Stimulated activated CD8-positive, alpha-beta memory T cell treated with anti-CD3 and anti-CD28 coated beads, Interleukin-4, amount 100 ng/mL, for 4 hours (primary cell): ENCODE measurements at places on chromosomes 5 and 9.

DNA sequence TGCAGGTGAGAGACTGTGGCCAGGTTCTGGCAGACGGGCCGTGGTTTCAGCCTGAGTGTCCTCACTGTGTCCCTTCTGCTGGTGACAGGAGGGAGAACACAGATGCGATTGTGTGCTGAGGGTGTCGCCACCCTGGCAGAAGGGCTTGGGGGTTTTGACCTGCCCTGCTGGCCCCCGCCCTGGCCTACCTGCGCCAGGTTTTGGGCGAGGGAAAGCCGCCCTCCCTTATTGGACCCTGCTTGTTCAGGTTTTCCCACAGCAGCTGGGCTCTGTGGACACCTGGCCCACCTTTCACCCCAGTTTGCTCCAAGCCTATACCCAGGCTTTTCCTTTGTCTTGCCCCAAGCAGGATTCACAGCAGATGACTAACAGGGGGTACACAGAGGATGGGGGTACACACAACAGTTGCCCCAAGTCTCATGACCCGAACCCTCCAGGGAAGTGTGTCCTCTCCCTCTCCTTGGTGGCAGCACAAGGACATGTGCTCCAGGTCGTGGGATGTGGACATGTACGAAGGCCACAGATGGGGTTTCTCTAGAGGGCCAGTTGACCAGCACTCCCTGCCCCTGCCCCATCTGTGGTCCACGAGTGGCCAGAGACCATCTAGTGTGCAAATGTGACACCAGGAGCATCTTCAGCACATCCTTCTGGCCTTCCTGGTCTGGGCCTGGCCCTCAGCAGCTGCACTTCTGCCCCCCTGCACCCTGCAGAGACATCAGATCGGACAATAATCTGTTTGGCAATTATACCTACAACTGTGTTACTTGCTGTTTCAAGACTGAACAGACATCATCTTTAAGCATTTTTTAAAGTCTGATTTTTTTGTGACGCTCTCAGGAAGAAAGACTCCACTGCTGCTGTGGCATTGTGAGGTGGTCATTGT lies 265.8 kb upstream of the IRX4 start:
- DNase-seq: no peak

- DNase-seq: no peak
Observed at GRCh38 chr5:58143727-58144126, 316.2 kb downstream of the PLK2 start.

DNA sequence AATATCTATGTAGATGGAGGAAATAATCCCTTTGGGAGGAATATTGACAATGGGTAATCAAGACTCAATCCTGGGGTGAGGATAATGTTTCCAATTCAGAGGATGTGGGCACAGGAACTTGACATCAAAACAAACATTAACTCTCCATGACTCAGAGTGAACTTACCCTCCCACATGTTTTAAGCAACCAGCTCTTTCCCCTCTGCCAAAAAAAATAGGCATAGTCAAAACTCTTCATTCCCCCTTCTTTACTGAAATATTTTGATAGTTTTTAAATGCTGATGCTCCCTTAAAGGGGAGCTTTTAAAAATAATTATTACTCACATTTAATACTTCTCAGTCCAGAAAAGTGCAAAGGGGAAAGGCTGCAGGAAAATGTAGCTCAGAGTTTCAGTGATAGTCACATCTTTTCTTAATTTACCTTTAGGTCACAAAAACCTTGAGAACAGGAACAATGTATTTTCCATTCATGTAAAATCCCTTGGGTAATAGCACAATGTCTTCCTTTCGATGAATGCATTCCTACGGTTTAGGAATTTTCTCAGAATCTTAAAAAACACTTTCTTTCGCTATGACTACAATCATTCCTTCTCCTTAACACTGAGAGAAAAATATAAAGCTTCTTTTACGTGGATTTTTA lies 298.4 kb upstream of the GRAMD2B start:
- DNase-seq: no peak

- DNase-seq: no peak
Observed at GRCh38 chr9:89996773-89997172, 392.0 kb downstream of the GADD45G start.

DNA sequence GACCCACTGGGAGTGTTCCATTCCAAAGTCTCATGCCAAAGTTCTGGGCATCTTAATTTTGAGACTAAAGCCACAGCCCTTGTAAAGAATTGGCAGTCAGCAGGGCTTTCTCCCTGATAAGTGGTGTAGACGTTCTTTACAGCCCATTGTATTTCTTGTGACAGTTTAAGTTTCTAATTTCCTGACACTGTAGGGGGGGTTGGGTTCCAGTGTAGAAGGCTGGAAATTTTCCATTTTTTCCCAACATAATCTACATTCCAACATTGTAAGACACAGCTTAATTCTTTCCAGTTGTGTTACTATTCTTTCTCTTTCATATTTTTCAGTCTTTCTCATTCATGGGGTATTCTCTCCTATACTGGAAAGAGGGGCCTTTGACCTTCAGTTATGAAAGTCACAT lies 121.1 kb downstream of the FBXL7 start:
- no peak for DNase-seq

- no peak for DNase-seq
Observed at GRCh38 chr5:127978738-127979300, 104.7 kb upstream of the SLC12A2 start.

- no peak for DNase-seq
Observed at GRCh38 chr5:65566505-65566904, 3.4 kb downstream of the PPWD1 start.

DNA sequence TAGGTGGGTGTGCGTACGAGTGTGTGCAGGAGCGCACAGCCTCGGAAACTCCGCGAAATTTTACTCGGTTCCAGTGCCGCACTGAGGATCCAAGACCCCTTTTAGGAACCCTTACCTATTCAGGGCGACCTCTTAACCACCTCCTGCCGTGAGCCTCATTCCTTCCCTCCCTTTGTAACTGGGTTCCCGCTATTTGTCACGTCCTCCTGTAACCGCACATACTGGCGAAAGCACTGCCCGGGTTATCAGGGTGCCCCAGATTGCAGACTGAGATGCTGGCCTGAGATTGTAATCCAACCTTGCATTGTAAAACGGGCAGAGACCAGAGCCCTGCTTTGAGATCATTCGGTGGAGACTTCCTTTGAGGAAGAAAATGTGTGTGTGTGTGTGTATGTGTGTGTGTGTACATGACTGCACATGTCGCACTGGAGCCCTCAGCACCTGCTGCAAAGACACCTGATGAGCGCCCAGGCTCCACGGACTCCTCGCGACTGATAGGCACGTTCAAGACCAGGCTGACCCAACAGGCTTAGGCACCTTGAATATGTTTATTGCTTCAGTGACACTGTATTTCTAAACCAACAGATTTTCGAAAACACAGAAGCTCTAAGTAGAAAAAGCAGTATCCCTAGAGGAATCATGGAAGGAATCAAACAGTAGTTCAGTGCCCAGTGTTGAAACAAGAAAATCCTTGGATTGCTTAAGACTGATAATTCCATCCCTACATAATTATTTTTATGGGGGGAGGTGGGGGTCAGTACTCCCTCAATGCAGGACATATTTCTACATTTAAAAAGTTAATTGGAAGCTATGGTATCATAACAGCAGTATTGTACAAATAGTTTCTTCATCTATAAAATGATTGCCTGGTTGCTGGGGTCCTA lies 86.5 kb upstream of the TNFAIP8 start:
- DNase-seq: no peak

DNA sequence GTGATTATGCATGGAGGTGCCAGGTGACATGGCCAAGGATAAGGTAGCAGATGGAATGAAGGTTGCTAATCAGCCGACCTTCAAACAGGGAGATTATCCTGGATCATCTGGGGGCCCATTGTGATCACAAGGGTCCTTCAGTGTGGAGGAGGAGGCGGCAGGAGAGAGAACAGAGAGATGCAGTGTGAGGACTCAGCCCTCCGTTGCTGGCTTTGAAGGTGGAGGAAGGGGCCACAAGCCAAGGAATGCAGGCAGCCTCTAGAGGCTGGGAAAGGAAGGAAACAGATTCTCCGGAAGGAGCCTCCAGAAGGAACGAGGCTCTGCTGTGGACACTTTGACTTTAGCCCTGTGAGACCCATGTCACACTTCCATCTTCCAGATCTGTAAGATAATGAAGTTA lies 27.4 kb upstream of the EEIG1 start:
- no peak for DNase-seq

- DNase-seq: no peak
Observed at GRCh38 chr5:53041071-53041692, 52.0 kb downstream of the ITGA2 start.

- no peak for DNase-seq
Observed at GRCh38 chr9:86275962-86276361, 6.4 kb downstream of the ISCA1 start.

DNA sequence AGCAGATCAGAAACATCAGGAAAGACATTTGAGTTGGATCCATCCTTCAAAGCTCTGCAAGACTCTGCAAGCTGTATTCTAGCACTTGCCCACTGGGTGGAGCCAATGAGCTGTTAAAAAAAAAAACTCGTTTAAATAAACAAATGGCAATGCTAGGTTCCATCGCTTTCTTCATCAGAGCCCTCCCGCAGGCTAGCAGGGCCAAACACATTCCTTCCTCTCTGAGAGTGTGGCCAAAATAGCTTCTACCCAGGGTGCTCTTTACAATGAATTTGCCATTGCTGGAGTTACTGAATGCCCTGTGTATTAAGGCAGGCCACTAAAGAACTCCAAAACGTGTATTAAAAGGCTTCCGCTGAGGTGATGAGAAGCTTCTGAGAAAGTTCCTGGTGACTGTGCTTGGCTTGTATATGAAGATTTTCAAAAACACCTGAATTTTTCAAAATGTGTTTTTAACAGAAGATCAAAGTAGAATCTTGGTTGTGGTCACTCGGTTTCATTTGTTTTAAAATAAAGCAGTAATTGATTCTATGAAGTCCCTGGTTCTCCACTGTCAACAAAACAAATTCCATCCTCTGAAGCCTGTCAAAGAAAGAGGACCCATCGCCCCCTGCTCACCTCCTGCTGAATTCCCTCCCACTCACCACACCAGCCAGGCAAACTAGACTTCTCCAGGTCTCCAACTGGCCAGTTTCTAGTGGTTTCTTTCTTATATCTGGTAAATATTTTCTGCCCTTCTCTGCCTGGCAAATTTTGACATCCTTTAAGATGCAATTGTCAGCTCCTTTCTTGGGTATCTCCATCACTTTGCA lies 36.5 kb upstream of the EQTN start:
- DNase-seq: peak; percentile 15

DNA sequence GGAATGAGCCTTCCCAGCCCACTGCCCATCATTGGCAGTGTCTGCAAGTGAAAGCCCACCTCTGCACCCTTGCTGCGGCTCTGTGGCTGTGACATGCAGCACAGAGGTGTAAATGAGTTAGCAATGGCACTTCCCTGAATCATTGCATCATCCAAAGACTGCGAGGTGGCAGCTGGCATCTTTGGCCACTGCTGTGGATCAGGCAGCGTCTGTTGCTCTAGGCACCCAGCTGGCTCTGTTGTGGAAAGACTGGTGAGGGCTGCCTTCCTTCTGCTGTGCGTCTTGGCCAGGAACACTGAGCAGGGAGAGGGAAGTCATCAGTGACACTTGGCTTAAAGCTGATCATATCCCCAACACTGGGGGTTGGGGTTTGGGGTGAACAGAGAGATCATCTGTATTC lies 64.5 kb downstream of the MFAP3 start:
- DNase-seq: no peak

DNA sequence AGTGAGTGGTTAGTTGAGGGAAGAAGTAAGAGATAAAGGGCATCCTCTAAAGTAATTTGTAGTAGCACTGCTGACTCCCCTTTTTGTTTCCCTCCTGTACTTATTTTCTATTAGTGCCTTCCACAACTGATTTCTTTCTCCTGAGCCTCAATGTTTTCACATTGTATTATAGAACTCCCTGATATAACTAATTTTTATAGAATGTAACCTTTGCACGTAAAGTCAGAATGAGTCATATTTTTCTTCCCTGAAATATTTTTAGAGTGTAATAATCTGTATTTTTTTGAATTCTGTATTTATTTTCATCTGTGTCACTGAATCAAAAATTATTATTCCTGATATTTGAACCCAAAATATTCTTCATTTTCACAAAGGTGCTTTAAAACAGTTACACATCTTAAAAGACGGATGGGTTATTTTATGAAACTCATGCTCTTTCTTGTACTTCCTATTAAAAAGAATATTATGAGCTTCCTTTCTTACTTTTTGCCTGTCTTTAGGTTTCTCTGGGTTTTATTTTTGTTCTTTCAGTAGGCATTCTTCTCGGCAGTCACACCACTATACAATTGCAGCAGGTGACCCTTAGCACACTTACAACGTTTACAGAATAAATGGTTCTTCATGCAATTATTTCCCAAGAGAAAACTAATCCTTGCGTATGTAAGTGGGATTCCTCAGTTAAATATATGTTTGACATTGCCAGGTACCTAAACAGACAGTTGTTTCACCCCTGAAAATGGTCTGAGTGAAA lies 30.5 kb upstream of the DMRTA1 start:
- DNase-seq: no peak

GRCh38 chr5:124645396-124645795 lies 101.0 kb downstream of the ZNF608 start:
- DNase-seq: no peak

GRCh38 chr5:102313912-102314311 lies 17.8 kb upstream of the SLCO4C1 start:
- DNase-seq: no peak

GRCh38 chr9:81058782-81059181 lies 630.6 kb downstream of the TLE1 start:
- DNase-seq: no peak

GRCh38 chr5:152107220-152107619 lies 182.6 kb upstream of the GLRA1 start:
- DNase-seq: no peak

GRCh38 chr5:131214609-131215227 lies 44.0 kb downstream of the LYRM7 start:
- DNase-seq: no peak

- DNase-seq: no peak
Observed at GRCh38 chr9:79701651-79702050, 129.9 kb downstream of the TLE4 start.

DNA sequence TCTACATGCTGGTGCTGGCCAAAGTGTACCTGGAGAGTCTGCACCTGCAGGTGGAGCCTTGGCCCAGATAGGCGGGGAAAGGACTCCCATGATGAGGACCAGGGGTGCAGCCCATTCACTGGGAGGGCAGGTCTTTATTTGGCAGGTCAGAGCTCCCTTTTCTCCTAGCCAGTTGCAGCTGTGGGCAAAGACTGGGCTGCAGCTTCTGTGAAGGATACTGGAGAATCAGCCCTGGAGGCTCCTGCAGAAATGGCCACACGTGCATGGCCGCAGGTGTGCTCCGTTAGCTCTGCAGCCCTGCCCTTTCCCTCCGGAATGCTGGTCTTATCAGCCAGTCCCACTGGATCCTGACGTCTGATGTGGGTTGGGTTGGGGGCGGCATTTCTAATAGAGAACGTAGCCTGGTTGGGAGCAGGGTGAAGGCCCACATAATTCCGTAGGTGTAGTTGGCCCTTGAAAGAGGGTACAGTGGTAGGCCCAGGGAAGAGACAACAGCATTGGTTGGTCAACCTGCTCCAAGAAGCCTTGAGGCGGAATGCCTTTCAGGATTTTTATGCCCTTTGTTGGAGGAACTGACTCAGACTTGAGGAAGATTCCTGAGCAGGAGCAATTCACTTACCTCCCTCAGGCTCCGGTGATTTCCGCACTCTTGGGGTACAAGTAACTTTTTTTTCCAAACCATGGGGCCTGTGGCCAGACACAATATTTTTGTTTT lies 22.0 kb upstream of the TIFAB start:
- DNase-seq: no peak
